ENCODE measurements at places on chromosomes 4 and X. TPM values are rescaled to one million over a fixed set of nuclear protein-coding genes. Genes with fewer than 3 reads are reported as not detected.
A peak's percentile ranks its signal among the peaks of the same experiment; 100 is the strongest.

ARMCX5 gene
- total RNA-seq = 9.2 TPM

CENPVL3 gene
- total RNA-seq = not detected

XAGE5 gene
- total RNA-seq = not detected

FRMPD3 gene
- 0.39 TPM for total RNA-seq

FAM149A gene
- total RNA-seq = 14.8 TPM

CYSLTR1 gene
- total RNA-seq = 5.8 TPM

ADGRA3 gene
- 17.6 TPM for total RNA-seq

ENAM gene
- 0.73 TPM for total RNA-seq

ATP2B3 gene
- total RNA-seq = not detected

DNA sequence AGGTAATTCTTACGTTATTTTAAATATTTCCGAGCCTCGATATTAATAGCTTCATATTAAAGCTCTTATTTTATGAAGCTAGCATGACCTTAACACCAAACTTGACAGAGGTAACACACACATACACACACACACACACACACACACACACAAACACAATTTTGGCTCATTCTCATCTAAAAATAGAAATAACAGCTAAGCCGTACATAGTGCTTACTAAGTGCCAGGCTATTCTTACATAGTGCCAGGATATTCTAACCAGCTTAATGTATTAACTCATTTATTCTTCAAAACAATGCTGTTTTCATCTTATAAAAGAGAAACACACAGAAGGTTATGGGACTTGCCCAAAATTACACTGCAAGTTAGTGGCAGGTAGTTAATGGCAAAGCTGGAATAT, 87.0 kb upstream of the BLTP1 start:
- no peak for DNase-seq

- no peak for DNase-seq
Measured at GRCh38 chr4:83297548-83298260, 13.1 kb upstream of the COQ2 start.

- no peak for DNase-seq
Measured at GRCh38 chrX:25012433-25012735, 3.4 kb downstream of the ARX start.

GRCh38 chrX:17922303-17922702, 61.2 kb upstream of the RAI2 start:
- DNase-seq = no peak

GRCh38 chr4:3821580-3822229, 55.5 kb downstream of the ADRA2C start:
- DNase-seq = no peak

GRCh38 chrX:9357518-9358114, 107.2 kb upstream of the TBL1X start:
- DNase-seq = no peak

GRCh38 chr4:143626134-143626911, 74.2 kb downstream of the FREM3 start:
- DNase-seq = peak; percentile 97

DNA sequence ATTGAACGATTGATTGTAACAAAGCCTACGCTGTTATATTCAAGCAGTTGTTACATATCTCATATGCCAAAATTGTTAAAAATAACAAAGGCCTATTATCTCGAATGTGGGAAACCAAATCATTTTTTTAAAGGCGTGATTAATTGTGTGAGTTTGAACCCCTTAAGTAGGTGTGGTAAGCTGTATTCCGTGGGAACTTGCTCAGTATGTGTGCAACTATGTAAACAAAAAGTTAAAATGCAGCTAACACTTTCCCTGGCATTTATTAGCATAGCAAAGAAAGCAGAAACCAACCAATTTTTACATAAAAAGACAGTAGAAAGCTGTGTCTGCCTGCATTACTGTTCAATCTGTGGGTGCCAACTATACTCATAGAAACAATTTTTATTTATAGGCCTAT, 166.0 kb upstream of the HAND2 start:
- DNase-seq = no peak

GRCh38 chr4:88295656-88296055, 11.3 kb upstream of the PPM1K start:
- DNase-seq = no peak

DNA sequence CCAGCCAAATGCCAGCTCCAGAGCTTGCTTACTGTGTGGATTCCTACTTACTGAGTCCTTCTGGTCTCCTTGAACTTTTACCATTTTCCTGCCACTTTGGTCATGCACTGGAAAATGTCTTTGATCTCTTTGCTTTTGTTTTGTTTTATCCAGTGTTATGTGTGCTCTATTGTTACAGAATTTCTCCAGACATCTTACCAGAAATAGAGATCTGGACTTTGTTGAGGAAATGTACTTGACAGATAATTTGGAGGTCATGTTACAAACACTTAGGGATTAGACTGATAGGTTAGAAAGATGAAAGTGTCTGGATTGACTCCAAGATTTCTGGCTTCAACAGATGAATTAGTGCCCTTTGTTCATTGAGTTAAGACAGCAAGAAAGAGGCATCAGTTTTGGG, 5.7 kb upstream of the ZNF330 start:
- DNase-seq = no peak

DNA sequence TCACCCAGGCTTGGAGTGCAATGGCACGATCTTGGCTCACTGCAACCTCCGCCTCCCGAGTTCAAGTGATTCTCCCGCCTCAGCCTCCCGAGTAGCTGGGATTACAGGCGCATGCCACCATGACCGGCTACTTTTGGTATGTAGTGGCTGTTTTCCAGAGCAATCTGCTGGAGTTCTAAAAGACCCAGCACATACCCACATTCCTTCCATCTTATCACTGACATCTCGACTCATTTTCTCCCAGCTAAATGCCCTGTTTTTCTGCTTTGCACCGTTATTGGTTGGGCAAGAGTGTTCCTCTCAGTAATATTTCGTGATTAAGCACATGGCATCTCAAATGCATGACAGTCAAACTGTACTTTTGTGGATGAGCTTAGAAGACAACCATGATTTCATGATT, 53.7 kb downstream of the PRKX start:
- no peak for DNase-seq

GRCh38 chr4:164959896-164960295, 17.6 kb downstream of the TRIM61 start:
- DNase-seq = no peak

DNA sequence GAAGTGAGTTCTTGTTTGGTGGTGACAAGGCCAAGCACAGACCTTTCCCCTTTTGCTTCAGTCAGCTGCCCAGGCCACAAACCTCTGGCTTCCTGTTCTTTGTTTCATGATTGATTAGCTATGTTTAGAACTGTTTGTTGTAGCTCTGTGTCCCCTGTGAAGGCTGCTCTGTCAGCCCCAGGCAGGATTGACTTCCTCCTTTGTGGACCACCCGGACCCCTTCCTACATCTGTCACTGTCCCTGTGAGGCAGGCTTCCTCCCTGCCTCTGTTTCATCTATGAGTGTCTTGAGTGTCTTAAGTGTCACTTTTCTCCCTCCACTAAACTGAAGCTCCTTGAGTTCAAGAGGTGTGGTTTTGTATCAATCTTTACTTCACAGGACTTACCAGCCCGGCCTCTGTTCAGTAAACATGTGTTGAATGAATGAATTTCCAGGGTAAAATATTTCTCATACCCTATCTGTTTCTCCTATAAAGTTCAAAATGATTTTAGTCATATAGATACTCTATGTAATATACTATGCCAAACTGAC, 83.5 kb downstream of the ZNF674 start:
- no peak for DNase-seq

GRCh38 chrX:65697915-65698796, 30.7 kb downstream of the MSN start:
- DNase-seq = peak; percentile 76

- no peak for DNase-seq
Measured at GRCh38 chr4:38958453-38959190, 73.6 kb downstream of the TMEM156 start.

DNA sequence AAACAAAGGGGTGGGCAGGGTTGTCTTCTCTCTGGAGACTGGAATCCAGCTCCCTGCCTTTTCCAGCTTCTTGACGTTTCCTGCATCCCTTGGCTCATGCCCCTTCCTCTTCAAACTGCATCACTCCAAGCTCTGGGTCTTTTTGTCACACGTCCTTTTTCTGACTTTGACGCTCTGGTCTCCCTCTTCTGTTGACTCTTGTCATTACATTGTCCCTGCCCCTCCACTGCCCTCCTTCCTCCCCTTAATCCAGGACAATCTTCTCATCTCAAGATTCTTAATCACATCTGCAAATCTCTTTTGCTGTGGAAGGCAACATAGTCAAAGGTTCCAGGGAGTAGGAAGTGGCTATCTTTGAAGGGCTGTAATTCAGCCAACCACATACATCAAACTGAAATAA, 178.3 kb downstream of the TMA16 start:
- DNase-seq = no peak

- DNase-seq = no peak
Measured at GRCh38 chrX:118595501-118596042, 100.0 kb downstream of the DOCK11 start.

DNA sequence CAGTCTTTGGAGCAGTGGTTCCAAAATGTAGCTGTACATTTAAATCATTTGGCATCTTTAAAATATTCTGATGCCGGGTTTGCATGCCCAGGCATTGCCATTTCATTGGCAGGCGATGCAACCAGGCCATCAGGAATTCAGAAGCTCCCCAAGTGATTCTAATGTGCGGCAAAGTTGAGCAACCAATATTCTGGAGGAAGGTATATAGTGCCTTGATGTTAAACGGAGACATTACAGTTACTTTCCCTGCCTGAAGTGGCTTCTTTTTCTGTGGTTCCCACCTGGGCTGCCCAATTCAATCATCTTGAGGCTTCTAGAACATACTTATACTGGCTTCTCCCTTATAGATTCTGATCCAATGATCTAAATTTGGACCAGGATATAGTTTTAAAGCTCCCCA, 68.7 kb upstream of the PGM2 start:
- DNase-seq = no peak
